ENCODE measurements at places on chromosomes 6 and 20. TPM values are rescaled to one million over a fixed set of nuclear protein-coding genes. Genes with fewer than 3 reads are reported as not detected.

SMLR1 gene
- polyA plus RNA-seq, result 31.0 TPM

SSTR4 gene
- not detected for polyA plus RNA-seq

SOX18 gene
- 2.0 TPM for polyA plus RNA-seq

MMP24 gene
- polyA plus RNA-seq, result 1.2 TPM

KPNA5 gene
- polyA plus RNA-seq, result 6.7 TPM

TRIM10 gene
- 1.1 TPM for polyA plus RNA-seq

RWDD1 gene
- polyA plus RNA-seq, result 43.3 TPM

FOXA2 gene
- polyA plus RNA-seq, result 17.5 TPM

PCED1A gene
- polyA plus RNA-seq, result 54.2 TPM

CHRNA4 gene
- polyA plus RNA-seq, result 0.25 TPM

MOXD1 gene
- polyA plus RNA-seq, result 9.0 TPM

Data from hepatocyte (in vitro differentiated cells).